Stimulated activated CD4-positive, alpha-beta T cell treated with anti-CD3 and anti-CD28 coated beads, Interleukin-15, amount 100 ng/mL, for 1 hour (primary cell): ENCODE measurements at places on chromosomes 2 and 18.

DNA sequence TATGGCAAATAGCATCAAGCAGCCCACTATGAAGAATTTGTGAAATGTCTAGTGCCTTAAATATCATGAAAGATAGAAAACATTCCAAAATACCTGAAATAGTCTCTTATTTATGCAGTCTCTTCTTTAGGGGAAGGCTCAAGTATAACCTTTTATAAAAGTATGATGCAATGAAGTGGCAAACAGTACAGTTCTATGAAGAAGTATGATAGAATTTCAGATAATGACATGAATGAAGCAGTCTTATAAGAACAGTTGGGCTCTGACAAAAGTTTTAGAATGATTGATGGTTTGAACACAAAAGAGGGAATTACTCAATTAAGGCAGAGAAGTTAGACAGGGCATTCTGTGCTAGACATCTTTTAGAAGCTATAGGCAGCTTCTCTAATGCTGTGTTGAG, 1791.8 kb upstream of the PIK3C3 start:
- no peak for DNase-seq

- no peak for DNase-seq
Measured at GRCh38 chr2:188659656-188660406, 314.3 kb upstream of the COL3A1 start.

GRCh38 chr2:96927405-96928171, 57.7 kb upstream of the SEMA4C start:
- no peak for DNase-seq

GRCh38 chr2:241020629-241021190, 22.3 kb downstream of the SNED1 start:
- DNase-seq = no peak

DNA sequence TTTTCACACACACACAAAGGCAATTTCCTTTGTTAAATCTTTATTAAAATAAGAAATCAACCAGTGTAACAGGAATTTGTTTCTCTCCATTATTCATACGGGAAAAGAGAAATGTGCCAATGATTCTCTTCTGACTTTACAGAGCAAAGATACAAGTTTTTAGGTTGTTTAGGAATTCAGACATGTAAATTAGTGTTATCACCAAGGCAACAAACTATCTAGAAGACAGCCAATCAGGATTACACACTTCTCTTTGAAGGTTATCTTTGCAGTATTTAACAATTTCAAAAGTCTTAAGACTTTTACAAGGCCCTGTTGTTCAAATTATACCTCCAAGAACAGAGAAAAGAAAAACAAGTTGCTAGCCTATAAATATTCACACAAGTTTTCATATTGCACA, 14.5 kb downstream of the CD302 start:
- no peak for DNase-seq

DNA sequence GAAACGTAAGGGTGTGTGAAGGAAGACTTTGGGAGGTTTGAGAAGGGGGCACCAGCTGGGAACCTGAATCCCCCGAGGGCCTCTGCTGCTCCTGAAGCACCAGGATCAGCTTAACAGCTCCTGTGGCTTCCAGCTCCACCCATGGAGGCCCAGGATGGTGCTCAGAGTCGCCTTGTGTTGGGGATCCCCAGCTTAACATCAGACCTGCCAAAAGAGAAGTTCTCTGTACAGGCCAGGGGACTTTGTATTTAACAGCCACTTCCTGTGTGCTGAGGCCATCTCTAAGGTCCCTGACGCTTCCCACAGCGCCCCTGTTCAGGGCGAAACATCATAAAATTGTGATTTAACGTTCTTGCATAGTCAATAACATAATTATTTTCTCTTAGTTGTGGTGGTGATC, 77.5 kb downstream of the NCK2 start:
- no peak for DNase-seq

DNA sequence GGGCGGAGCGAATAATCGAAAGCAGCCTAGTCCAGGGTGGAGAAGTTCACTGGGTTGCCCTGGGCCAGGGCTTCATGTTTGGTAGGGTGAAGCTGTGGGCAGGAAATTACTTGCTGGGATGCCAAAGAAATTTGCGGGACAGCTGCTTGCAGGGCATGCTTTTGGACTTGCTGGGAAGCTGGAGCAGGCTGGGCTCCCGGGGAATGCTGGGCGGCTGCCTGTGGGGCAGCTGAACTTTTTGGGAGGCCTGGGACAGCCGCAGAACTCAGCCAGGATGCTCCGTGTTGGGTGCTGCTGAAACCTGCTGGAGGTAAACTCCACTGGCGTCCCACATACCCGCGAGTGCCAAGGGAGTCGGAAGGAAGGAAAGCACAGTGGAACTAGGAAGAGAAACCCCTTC, 31.9 kb downstream of the ASB1 start:
- no peak for DNase-seq

GRCh38 chr2:178359192-178359912, 91.6 kb downstream of the PRKRA start:
- no peak for DNase-seq

- DNase-seq = no peak
Measured at GRCh38 chr18:44325903-44326635, 354.6 kb upstream of the SETBP1 start.

- no peak for DNase-seq
Measured at GRCh38 chr2:230202430-230203109, 17.2 kb downstream of the SP110 start.

DNA sequence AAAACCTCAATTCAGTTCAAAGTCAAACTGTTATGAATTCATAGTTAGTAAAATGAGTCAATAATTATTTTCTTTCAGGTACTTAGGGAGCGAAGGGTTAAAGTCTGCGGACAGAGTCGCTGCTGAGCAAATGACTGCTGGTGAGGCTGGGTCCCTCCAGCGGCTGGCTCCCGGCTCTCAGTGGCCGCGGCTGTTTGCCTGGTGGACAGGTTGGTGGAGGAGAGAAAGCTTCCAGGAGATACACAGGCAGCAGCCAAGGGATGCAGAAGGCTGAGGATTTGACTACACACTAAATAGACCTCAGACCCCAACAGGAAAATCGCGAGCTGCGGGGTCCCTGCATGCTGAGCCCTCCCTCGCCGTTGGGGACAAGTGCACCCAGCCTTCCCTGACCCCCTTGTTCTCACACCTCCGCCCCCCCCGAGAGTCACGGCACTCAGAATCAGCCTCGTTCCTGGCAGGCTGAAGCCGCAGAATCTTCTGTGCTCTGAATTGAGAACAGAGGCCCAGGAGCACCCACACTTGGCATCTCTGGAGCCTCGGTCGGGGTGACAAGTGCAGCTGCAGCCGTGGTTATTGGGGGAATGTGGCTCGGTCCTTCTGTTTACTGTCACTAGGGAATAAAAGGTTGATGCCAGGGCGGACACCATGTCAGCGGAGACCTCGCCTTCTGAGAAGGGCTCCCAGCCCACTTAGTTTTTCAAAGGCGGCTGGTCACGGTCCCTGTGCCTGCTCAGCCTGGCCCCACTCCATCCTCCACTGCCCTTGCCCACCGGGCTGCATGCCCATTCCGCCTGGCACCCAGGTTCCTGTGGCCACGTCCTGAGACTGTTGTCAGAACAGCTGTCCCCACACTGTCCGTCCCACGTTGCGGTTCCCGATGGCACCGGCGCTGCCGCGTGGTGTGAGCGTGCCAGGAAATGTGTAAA, 74.0 kb downstream of the SLC66A2 start:
- DNase-seq = no peak

GRCh38 chr2:12623051-12623450, 93.7 kb upstream of the TRIB2 start:
- no peak for DNase-seq

GRCh38 chr2:85016446-85016845, 45.5 kb downstream of the KCMF1 start:
- DNase-seq = no peak

- no peak for DNase-seq
Measured at GRCh38 chr2:105570757-105571156, 171.9 kb upstream of the FHL2 start.

DNA sequence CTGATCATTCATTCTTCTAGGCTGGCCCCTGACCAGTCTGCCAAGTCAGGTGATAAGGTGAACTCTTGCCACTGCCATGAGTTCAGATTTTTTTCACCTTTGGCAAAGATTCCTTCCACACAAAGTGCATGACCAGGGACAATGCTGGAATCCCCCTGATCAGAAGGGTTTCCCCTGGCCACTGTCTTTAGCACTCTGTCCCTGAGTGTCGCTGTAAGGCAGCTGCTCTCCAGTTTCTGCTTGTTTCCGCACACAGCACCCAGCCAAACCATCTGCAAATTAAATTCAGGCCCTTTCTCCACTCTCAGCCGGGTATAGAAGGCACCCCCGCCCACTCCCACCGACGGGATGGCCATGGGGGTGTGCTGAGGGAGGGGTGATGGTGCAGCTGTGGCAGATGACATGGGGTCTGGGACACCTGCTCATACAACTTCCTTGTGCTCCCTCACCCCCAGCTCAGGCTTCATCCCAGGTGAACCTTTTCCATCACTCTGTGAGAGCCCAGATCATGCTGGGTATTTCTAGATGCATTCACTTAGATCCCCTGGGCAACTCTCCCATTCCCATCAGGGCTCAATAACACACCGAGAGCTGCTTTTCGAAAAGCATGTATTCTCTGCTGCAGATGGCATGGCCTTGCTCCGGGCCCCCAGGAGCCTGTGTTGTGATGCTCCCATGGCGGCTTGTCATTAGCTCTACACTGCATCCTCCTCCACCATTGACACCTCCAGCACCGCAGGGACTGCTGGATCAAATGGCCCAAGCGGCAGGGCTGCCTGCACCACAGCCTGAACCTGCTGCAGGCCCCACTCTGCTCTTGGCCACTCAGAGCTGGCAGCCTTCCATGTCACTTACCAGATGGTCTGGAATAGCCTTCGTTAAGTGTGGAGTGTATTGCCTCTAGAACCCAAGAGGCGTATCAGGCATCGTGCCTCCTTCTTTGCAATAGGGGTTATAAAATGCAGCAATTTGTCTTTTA, 52.3 kb upstream of the ROCK2 start:
- no peak for DNase-seq

DNA sequence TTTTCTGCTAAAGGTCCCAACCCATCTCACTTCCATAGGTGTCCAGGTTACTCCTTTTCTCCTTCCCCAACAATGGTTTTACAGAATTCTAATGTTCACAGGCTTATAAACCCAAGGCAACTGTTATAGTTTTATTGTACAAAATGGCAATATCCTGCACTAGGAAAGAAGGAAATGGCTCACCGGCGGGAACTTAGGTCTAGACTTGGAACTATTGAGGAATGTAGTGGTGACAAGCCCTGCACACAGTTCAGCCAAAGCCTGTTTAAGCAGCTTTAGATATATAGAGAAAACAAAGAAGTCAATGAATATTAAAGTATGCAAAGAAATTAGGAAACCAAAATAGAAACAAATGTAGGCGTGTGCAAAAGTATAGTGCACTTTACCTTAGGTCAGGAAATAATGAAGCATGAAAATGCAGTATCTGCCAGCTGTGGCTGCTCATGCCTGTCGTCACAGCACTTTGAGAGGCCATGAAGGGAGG, 22.7 kb upstream of the KCNG3 start:
- no peak for DNase-seq

- no peak for DNase-seq
Measured at GRCh38 chr2:162174746-162175145, 22.7 kb upstream of the GCG start.

GRCh38 chr2:53575721-53576124, 191.9 kb upstream of the CHAC2 start:
- no peak for DNase-seq

GRCh38 chr2:189304360-189304759, 124.8 kb upstream of the COL5A2 start:
- no peak for DNase-seq

GRCh38 chr18:31244771-31245394, 73.1 kb upstream of the DSG1 start:
- no peak for DNase-seq

GRCh38 chr2:26558271-26559043, 80.5 kb upstream of the OTOF start:
- no peak for DNase-seq

GRCh38 chr18:31657823-31658669, 26.3 kb downstream of the B4GALT6 start:
- peak; percentile 3 for DNase-seq

DNA sequence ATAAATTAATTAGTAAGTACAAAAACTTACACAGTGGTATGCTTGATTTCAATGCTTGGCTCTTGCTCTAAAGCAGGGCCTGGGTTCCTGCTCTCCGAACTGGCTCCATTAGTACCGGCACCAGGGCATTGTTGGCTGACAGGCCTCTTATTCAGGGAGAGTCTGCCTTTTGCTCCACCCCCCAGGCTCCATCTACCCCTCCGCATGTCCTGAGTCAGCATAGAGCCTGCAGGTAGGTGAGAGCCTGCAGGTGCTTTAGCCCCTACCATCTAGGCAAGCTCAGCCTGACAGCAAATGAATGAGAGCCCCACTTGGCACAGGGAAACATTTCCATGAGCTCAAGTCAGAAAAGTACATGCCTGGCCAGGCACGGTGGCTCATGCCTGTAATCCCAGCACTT, 35.1 kb upstream of the EFHD1 start:
- no peak for DNase-seq

DNA sequence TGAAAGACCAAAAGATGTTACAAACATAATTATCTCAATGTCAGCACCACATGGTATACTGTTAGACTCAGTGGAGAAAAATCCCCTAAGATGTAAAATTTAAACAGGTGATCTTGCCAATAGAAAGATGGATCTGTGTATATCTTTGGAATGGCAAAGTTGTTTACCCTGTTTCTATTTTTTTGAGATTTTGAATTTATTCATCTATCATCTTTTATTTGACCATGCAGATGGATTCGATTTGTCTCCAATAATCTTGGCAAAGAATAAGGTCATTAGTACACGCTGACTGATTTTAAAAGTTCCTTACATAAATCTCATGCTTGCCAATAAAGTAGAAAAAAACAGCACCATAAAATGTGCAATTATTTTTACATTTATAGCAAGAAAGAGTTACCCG, 459.3 kb downstream of the MBD2 start:
- DNase-seq = no peak

DNA sequence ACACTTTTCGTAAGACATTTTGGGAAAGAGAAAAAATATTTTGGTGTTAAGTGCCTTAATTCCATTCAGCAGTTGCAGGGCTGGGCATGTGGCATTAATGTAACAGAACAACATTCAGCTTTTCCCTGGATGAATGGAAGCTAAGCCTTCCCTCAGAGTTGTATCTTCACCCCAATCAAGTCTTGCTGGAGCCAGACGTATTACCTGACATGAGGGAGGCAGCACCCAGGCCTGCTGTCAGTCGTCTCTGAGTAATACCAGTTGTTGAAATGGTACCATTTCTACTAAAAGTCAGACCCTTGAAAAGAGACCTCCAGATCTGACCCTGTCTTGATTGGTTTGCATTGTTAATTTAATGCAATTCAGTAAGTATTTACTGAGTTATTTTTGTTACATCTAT, 57.5 kb downstream of the MALT1 start:
- no peak for DNase-seq

DNA sequence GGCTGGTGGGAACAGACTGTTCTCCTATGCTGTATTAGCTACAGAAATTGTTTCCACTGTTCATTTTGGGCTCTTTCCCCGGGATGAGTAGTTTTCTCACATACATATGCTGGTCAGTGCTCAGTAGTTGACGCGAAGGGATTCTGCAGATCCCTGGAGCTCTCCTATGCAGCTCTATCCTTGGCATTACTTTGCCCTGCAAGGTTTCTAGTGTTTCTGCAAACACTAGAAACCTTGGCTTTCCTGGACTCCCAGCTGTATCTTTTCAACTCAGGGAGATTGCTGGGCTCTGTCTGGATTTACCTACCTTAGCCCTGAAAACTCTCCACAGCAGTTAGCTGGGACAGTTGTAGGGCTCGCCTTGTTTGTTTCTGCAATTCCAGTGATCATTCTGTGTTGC, 10.9 kb downstream of the KIAA1328 start:
- DNase-seq = no peak

GRCh38 chr2:68948710-68949109, 4.0 kb downstream of the GKN2 start:
- no peak for DNase-seq

- no peak for DNase-seq
Measured at GRCh38 chr18:26931659-26932058, 66.2 kb upstream of the AQP4 start.
